ENCODE measurements at places on chromosomes 12 and 14.

DNA sequence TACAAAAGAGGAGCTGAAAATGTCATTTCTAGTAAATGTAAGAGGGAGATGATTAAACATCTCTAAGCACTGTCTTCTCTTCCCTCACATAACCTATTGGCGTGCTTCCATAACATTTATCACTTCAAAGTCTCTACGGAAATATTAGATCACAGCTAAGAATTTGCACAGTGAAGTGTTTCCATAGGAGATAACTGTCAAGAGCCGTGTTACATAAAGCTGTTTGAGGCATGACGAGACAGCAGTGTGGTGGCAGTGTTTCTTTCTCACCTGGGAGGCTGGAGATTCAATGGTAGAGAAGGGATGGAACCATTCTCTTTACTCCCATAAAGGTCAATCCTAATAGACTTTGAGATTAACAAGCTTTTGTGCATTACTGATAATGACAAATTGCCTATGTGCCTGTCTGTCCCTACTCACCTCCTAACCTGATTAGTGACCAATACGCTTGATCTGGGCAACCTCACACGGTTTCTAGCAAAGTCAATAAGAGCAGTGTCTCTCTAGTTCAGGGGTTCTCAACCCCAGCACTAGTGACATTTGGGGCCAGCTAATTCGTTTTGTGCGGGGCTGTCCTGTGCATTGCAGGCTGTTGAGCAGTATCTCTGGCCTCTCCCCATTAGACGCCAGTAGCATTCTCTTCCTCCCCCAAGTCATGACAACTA is 35.3 kb downstream of the FBXW8 start:
- DNase-seq = no peak

DNA sequence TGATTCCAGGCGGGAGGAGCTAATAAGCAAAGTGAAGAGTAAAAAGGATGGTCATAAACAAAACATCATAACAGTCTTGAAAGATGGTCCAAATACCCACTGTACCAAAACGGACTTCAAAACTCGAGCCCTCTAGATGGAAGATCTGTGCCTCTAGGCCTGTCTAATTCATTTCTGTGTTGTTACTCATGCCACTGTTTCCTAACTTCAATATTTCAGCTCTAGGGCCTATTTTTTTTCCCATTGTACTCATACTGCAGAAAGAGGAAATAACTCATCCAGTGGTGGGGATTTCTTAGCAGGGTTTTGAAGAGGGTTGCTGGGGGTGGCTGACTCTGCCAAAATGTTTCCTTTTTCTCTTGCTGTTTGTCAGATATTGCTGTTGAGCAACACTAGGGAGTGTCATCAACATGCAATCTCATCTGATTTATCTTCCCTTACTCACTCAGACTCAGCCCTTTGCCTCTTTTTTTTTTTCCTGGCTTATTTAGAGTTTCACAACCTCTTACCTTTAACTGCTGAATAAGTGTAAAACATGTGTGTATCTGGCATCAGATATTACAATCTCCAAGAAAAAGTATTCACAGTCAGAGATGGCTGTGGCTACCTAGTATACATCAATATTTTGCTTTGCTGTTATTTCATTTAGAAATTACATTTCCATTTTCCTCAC is 189.6 kb downstream of the DUSP6 start:
- DNase-seq = no peak

- DNase-seq = no peak
Measured at GRCh38 chr12:96821592-96821991, 85.5 kb upstream of the NEDD1 start.

- DNase-seq = no peak
Measured at GRCh38 chr12:47862167-47862750, 42.5 kb downstream of the VDR start.

- DNase-seq = no peak
Measured at GRCh38 chr14:90999299-90999698, 61.1 kb downstream of the RPS6KA5 start.

GRCh38 chr12:51726161-51726560 is 122.4 kb downstream of the FIGNL2 start:
- no peak for DNase-seq

- no peak for DNase-seq
Measured at GRCh38 chr14:76909266-76909665, 83.1 kb downstream of the LRRC74A start.

- DNase-seq = no peak
Measured at GRCh38 chr12:49934505-49934904, 16.0 kb upstream of the AQP2 start.

DNA sequence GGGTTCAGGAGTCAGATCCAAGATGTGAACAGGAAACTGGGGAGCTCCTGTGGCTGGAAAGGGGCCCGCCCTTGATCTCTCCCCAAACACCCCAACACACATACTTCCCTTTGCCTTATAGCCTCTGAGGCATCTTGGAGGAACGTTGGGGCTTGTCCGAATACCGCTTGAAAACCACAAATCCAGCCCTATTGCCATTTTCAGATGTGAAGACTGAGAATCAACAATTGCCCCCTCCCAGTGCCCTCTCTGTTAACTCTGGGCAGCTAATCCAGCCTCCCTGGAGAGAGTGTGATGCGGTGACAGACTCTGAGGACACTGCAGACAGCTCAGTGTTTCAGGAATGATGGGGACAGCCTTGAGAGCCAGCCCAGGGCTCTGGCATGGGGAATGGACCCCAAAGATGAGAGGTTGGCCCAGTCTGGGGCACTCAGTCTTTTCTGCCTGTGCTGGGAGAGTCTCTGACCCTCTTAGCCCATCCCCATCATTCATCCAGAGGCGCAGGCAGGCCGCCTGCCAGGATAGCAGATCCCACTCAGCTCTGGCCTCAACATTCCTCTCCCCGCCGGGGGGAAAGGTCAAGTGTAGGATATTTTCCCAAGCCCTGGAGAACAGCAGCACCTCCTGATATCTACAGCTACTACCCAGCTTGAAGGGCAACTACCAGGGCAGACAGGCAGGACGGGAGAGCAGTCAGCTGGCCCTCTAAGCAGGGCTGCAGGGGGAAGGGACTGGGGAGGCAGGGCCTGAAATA is 24.6 kb upstream of the LTBP2 start:
- DNase-seq = no peak

GRCh38 chr14:98175436-98175835 is 1096.6 kb downstream of the BCL11B start:
- DNase-seq = no peak

DNA sequence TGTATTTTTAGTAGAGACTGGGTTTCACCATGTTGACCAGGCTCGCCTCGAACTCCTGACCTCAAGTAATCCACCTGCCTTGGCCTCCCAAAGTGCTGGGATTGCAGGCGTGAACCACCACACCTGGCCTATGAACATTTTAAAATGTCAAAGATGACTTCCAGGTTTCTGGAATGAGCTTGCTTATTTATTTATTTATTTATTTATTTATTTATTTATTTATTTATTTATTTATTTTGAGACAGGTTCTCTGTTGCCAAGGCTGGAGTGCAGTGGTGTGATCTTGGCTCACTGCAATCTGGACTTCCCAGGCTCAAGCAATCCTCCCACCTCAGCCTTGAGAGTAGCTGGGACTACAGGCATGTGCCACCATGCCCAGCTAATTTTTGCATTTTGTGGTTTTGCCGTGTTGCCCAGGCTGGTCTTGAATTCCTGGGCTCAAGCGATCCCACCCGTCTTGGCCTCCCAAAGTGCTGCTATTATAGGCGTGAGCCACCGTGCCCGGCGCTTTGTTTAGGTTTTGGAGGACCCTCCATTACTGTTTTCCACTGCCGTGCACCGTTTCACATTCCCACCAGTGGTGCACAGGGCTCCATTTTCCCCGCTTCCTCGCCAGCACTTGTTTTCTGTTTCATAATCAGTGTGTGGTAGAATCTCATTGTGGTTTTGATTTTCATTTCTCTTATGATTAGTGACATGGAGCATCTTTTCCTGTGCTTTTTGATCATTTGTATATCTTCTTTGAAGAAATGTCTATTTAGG is 6.4 kb upstream of the CFAP251 start:
- DNase-seq = no peak

DNA sequence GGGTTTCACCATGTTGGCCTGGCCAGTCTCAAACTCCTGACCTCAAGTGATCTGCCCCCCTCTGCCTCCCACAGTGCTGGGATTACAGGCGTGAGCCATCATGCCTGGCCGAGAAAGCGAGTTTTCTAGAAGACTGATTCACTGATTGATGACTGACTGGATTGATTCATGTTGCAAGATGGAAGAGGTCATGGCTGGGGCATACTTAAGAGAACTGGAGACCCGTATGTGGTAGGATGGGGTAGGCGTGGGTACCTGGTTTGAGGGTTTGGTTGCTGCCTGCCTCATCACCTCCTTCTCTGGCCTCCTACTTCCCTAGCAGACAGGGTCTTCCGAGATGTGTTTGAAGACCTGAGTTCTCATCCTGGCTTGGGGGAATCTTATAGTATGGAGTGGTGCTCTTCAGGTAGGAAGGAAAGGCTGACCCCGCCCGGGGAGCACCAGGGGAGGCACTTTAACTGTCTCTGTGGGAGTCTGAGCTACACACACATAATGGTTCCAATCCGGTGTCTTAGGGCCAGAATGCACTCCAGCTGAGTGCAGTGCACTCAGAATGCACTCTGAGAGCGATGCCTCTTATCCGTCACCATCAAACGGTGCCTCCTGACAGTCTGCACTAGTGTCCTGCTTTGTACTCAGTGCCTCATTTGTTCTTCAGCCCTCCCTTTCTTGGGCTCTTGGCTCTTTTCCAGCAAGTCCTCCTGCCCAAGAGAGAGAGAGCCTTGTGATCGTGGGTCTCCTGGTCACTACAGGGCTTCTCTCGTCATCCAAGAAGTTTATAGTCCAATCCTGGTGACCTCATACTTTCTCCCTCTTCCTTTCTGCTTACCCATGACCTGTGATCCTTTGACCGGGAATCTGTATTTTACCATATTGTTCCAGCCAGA is 19.7 kb downstream of the PLEKHG3 start:
- no peak for DNase-seq

DNA sequence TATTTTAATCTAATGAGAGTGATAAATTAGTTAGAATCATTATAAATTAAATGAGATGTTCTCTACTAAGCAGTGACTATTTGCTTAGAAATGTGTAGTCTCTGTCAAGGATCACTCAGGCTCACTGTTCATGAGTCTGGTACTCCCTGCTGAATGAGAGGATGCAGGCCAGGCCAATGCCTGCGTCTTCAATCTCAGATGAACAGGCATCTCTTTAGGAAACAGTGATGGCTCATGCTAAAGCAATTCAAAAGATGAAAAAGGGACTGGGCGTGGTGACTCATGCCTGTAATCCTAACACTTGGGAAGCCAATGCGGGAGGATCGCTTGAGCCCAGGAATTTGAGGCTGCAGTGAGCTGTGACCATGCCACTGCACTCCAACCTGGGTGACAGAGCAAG is 106.8 kb downstream of the ZFC3H1 start:
- no peak for DNase-seq
